ENCODE measurements at places on chromosomes 5 and 9. TPM values are rescaled to one million over a fixed set of nuclear protein-coding genes. Genes with fewer than 3 reads are reported as not detected.

RIC1 gene
- polyA plus RNA-seq = 7.8 TPM

PCAT7 gene
- polyA plus RNA-seq = not detected

GHR gene
- polyA plus RNA-seq = 3.4 TPM

HAVCR1 gene
- polyA plus RNA-seq = not detected

TNFSF15 gene
- polyA plus RNA-seq = 0.03 TPM

PCDHGB4 gene
- 3.8 TPM for polyA plus RNA-seq

PRDM9 gene
- not detected for polyA plus RNA-seq

IFNA2 gene
- polyA plus RNA-seq = not detected

CEP72 gene
- polyA plus RNA-seq = 1.6 TPM

FAM169A gene
- polyA plus RNA-seq = 1.1 TPM

TICAM2 gene
- 1.5 TPM for polyA plus RNA-seq

NR3C1 gene
- polyA plus RNA-seq = 21.5 TPM

Data from heart left ventricle (tissue), 16 donors.